Fibroblast of skin of right quadriceps (primary cell): ENCODE measurements at places on chromosomes 2 and 18.

DNA sequence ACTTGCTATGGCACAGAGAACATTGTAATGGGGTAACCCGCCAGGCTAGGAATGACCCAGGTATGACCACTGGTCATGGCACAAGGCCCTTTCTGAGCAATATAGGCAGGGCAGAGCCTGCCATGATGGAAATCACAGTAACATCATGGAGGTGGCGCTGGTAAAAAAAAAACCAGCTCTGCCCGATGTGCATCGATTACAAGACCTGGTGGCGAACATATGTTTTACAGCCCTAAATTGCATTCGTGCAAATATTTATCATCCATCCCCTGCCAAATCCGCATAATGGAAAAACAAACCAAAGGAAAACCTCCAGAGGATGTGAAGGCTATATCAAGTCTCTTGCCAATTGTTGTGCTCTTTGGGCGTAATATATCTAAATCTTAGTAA lies 60.6 kb downstream of the SEMA4F start:
- no peak for DNase-seq

DNA sequence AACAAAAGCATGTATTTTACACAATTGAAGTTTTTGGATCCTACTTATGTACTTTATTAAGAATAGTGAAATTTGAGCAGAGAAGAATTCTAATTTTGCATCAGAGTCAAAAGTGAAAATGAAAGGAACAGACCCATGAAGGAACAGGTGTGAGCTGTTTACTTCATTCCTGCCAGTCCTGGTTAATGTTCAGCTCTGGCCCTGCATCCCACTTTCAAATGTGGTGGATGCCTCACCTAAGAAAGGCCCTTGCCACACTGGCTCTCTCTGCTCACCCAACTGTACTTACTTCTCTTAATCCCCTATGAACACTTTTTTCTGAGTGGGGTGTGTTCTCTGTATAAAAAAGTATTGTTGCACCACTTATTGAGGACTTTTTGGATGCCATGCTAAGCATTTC lies 22.2 kb downstream of the FAM110C start:
- DNase-seq = no peak

DNA sequence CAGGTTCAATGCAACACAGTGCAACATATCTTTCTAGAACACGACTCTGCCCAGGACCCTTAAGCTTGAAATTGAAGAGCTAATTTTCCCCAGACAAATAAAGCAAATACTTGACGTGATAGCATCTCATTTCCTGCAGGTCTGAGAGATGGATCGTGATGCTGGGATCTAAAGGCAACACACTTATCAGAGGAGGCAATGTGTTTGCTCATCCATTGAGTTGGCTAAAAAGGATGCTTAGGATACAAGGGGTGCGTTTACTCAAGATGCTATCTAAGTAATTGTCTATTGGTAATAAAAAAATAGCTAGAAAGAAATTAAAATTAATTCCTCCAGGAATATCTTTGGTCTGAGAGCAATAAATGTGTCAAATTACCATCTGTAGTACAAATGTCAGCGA lies 129.0 kb downstream of the SOCS6 start:
- no peak for DNase-seq

- DNase-seq = no peak
Measured at GRCh38 chr2:239200646-239201530, 199.9 kb downstream of the HDAC4 start.

DNA sequence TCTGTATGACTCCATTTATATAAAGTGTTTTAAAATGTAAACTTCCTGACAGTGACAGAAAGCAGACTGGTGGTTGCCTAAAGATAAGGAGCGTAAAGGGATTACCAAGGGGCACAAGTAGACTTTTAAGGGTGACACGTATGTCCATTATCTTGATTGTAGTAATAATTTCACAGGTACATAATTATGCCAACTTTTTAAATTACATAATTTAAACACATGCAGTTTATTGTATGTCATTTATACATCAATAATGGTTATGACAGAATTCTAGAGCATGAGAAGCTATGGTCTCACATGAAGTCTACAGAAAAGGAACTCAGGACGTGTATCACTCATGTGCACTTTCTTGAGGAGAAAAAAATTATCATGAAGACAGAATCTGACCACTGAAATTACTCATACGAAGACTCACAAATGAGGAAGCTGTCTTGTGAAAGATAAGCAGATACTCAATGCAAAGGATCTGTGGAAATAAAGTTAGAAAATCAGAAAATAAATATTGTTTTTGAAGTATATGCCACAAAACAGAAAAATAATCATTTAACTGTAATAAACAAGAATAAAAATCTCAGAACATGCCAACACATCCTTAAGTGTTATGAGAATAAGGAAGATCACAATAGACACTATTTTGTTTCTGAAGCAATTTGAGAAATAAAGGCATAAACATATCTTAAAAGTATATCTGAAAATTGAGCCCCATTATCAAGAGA lies 84.4 kb downstream of the TMEM131 start:
- DNase-seq = peak; percentile 36

DNA sequence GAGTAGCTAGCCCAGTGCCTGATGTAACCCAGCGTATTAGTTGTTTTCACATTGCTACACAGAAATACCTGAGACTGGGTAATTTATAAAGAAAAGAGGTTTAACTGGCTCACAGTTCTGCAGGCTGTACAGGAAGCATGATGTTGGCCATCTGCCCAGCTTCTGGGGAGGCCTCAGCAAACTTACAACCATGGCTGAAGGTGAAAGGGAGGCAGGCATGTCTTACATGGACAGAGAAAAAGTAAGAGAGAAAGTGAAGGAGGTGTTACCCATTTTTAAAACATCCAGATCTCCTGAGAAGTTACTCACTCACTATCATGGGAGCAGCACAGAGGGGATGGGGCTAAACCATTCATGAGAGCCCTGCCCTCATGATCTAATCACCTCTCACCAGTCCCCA lies 6.1 kb upstream of the CYRIA start:
- no peak for DNase-seq

GRCh38 chr18:21194871-21195771 lies 46.9 kb upstream of the GREB1L start:
- DNase-seq = peak; percentile 35

DNA sequence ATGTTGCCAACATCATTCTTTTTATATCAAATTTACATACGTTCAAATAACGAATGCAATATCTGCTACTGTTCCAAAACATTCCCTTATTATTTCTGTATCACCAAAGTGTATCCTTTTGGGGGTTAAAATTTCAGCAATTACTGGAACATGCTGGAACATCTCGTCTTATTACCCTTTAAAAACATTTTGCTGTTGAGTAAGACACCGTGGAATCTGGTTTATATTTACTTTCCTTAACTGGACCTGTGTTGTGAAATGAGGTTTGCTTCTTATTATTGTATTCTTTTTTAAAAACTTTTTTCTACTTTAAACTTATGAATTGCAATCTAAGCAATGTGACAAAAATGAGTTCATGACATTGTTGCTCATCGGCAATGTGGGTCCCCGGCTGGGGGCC lies 87.4 kb upstream of the PTPRM start:
- no peak for DNase-seq

- DNase-seq = no peak
Measured at GRCh38 chr2:65267008-65267407, 39.4 kb downstream of the ACTR2 start.

DNA sequence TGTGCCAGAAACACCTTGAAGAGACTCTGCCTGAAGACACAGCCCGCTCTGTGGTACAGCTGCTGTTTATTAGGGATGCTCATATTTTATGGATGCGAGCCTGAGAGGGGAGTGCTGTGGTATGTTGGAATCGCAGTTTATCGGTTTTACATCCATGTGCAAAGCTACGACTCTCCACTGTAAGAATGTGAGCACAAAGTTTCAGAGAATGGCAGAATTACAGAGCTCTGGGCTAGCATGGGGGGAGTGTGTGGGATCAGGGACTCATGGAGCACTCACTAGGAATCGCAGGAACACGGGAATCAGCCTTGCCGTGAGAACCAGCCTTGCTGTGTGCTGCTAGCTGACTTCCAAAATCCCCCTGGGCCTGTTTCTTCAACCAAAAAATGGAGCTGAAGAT lies 199.9 kb downstream of the RNF144A start:
- DNase-seq = no peak

GRCh38 chr2:191086706-191087105 lies 64.1 kb downstream of the STAT4 start:
- no peak for DNase-seq

- DNase-seq = no peak
Measured at GRCh38 chr18:51946946-51947345, 393.1 kb upstream of the DCC start.

GRCh38 chr2:53945538-53945937 lies 25.3 kb downstream of the PSME4 start:
- no peak for DNase-seq

DNA sequence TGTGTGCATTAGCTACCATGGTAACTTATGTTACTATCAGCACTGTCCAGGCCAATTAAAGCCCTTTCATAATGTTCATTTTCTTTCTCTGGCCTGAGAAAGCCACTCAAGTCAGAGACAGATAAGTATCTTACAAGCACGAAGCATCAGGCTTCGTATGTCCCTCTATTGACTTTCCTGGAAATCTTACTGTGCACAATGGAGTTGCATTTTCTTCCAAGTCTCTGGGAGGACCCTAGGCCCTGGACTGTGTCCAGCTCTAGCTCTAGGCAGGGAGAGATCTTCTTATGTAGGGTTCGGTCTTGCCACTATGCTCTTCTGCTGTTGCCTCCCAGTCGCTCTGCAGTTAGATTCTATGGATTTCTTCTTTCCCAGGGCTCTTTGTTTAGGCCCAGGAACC lies 40.0 kb upstream of the ITGA6 start:
- DNase-seq = no peak

DNA sequence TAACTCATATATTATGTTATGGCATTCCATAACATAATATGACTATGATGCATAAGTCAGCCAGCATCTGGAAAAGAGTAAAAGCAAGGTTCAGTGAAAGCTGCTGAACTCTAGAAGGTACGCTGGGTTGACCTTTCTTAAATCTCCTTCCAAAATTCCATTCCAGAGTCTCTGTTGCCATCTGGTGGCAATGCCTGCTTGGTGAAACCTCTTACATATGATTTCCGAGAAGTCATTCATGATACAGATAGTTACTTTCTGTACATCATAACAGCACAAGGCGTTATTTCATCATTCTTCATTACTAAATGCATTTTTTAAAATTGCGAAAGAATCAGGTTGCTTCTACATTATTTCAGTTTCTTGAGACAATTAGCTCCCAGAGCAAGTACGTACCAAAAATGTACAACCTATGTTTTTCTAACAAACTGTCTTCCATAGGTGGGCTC lies 7.0 kb upstream of the EPG5 start:
- DNase-seq = peak; percentile 86

GRCh38 chr2:18883616-18884456 lies 294.5 kb upstream of the NT5C1B start:
- DNase-seq = peak; percentile 23

GRCh38 chr2:161085149-161085548 lies 75.1 kb upstream of the TANK start:
- DNase-seq = peak; percentile 30

DNA sequence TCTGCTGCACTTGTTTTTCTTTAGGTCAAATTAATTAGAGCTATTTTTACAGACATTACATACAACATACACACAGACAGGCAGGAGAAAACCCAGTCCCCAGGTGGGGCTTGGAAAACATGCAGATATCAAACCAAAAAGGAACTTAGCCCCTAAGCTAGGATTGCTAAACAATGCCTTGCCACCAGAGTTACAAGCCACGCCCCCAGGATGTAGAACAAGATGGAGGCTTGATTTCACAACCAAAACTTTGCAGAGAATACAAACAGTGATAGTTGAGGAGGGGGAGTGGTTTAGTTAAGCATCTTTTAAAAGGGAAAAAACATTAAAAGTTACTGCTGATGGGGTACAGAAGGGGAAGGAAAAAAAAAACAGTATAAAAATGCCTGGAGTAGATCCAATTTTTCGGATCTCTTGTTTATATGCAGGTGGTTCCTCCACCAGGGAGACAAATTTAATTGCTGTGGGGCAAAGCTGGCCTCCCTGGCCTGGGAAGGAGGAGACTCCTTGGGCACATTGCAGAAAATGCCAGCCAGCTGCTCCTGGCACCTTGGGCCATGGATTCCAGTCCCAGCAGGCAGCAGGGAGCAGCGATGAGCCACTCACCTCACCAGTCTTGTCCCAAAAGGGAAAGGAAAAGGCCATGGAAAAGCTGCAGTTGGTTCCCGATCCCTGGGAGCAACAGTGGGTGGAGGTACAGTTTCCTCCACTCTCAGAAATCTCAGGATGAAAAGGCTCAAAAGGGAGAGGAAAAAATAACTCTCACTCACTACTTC lies 348.4 kb upstream of the REG3G start:
- no peak for DNase-seq

DNA sequence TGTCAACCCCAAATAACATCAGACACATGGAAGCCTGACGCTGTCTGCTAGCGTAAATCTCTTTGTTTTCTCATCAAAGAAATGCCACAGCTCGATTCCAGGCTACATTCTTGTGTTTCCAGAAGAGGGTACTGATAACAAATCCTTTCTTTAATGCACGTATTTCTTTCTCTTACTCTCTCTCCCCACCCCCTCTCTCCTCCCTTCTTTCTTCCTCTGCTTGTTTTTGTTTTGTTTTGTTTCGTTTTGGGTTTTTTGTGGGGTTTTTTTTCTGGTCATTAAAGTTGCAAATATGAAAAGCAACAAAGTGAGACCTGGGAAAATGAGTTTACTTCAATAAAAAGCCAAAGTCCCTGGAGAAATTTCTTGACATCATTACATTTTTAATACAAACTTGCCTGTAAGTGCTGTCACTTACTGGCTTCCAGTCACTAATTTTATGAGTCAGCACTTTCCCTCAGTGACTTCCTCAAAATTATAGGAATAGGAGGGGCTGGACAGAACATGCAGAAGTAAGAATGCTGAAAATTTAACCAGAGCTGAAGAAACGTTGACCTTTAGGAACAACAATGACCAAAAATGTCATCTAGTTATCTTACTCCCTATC lies 106.7 kb upstream of the NABP1 start:
- peak; percentile 74 for DNase-seq

- no peak for DNase-seq
Measured at GRCh38 chr18:45488645-45489044, 126.6 kb upstream of the SLC14A2 start.

GRCh38 chr2:54313147-54313546 lies 57.1 kb upstream of the TSPYL6 start:
- no peak for DNase-seq
